SHP77 (cell line): ENCODE measurements at places on chromosomes 4 and X.

GRCh38 chr4:102322736-102323135 is 22.5 kb downstream of the SLC39A8 start:
- no peak for DNase-seq

DNA sequence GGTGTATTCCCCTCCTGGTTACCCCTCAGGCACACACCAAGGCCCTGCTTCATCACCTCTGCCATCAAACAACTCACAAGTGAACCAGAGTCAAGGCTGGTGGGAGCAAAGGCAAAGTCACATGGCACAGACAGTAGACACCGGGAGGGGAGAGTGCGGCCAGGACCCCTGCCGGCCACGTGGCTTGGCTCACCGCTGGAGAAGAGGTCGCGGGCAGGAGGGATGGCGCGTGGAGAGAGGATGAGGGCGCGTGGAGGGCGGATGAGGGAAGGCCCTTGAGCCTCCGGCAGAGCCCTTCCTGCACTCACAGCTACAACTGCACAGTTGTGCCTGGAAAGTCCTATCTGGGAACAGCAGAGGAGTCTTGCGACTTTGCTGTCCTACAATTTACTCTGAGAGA is 104.2 kb upstream of the ADRA2C start:
- DNase-seq, result no peak

- no peak for DNase-seq
Measured at GRCh38 chrX:130691576-130691975, 211.4 kb downstream of the ENOX2 start.

- DNase-seq, result no peak
Measured at GRCh38 chr4:21638171-21638725, 310.3 kb downstream of the KCNIP4 start.

GRCh38 chr4:39763714-39764572 is 66.0 kb downstream of the UBE2K start:
- no peak for DNase-seq

DNA sequence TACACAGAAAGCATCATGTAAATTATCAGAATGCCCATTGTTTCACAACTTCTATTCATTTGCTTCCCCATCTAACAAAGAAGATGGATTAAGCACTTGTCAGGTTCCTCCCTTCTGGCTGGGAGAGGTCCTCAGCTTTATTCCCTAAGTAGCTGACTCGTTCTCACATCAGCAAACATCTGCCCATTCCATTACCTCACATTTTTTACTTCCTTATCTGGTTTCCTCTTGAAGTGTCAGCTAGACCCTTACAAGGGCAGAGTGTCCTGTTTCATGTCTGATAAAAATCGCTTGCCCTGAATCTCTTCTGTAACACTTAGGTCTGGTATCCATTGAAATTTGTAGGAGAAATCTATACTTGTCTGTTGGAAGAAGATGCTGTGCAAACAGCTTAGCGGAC is 34.7 kb downstream of the TMPRSS11A start:
- no peak for DNase-seq

DNA sequence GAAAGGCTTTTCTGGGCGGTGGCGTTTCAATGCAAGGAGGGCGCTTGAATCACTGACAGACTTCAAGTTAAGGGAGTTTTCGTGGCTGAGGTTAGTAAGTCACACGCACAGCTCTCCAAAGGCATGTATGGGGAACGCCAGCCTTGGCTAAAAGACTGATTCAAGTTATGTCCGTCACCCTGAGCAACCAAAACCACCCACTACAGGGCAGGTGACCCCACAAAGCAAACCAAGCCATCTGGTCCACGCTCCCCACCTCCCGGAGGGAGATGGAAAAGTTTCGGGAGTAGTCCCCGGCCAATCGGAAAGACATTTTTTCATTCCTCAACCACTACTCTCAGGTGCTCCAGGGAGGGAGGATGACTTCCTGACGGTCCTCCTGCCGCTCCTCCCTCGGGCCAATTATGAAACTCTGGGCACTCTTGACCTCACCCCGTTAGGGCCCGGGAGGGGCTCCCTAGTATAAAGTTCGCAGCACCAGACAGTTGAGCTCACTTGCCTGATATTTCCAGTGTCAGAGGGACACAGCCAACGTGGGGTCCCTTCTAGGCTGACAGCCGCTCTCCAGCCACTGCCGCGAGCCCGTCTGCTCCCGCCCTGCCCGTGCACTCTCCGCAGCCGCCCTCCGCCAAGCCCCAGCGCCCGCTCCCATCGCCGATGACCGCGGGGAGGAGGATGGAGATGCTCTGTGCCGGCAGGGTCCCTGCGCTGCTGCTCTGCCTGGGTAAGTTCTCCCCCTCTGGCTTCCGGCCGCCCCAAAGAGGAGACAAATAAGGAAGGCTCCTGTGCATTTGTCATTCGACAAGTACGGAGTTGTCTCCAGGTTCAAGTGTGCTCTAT is at the start of gene EREG:
Gene EREG, plus strand, starts transcription at position 494 of the 840 bp plus-strand sequence. Its CDS starts 164 bp downstream, at position 658.
- DNase-seq, result no peak

- DNase-seq, result no peak
Measured at GRCh38 chrX:24175276-24175675, 25.7 kb downstream of the ZFX start.

GRCh38 chr4:184895012-184895695 is 69.4 kb upstream of the ACSL1 start:
- DNase-seq, result no peak

DNA sequence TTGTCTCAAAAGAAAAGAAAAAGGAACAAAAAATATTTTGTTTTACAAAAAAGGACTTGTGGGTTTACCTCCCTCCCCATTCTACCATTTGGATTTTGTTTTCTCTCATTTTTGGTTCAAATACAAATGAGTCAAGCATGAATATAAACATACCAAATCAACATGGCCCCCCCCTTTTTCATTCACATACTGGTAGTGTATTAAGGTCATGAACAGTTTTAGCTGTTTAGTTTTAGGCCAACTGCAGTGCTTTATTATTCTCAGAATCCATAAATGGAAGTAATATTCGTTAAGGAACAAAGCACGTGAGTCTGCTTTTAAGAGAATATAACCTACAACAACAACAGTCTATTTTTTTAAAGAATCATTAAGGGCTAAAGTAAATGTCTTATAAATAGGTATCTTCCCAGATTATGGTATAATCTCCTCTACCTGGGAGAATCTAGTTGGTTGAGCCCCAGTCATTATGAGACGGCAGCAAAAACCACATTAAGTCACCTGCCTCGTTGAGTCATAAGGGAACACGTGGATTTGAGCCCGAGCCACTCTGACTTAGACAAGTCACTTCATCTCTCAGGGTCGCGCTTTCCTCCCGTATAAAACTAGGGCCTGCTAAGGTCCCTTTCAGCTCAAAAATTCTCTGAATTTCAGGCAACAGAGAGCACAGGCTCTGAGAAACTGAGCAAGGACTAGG is 26.7 kb downstream of the BCLAF3 start:
- no peak for DNase-seq

- no peak for DNase-seq
Measured at GRCh38 chrX:139538907-139539790, 8.6 kb downstream of the F9 start.

GRCh38 chr4:173801876-173802661 is 272.0 kb upstream of the HAND2 start:
- no peak for DNase-seq

GRCh38 chr4:185956544-185956940 is 112.4 kb upstream of the TLR3 start:
- no peak for DNase-seq

GRCh38 chrX:3631196-3631595 is 82.3 kb downstream of the PRKX start:
- no peak for DNase-seq

GRCh38 chr4:20430259-20430941 is 178.7 kb downstream of the SLIT2 start:
- no peak for DNase-seq

- DNase-seq, result no peak
Measured at GRCh38 chr4:37715889-37716402, 29.8 kb upstream of the RELL1 start.

GRCh38 chrX:10971176-10971575 is 140.0 kb upstream of the HCCS start:
- no peak for DNase-seq

DNA sequence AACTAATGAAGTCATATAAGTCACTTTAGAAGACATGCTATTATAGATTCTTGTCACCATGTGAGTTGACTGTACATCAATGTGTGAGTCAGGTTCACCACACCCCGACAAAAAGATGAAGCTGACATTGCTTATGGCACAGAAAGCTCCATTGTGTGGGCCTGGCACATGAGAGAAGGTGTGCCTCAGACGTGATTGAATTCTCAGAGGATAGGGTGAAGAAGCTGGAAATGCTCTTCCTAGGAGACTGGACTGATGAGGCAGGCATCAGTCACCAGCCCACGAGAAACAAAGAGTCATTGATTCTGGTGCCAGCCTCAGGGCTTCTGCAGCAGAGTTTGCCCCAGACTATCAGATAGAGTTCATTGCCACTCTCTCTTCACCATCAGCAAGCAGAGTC is 35.9 kb upstream of the LRAT start:
- DNase-seq, result no peak

DNA sequence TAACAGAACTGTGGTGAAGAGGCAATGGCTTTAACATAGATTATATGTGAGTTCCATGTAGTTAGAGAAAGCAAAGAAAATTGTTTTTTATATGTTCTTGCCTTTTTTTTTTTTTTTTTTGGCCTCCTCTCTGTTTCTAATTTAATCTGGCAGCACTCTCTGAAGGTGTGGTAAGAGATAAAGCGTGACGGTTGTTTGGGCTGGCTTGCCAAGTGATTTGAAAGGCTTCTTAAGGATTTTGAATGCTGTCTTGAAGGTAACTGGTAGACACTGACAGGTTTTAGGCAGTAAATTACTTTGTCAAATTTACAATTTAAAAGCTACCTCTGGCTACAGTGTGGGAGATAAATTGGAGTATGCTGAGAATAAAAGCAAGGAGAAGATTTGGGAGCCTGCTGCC is 269.3 kb upstream of the HS3ST1 start:
- no peak for DNase-seq

DNA sequence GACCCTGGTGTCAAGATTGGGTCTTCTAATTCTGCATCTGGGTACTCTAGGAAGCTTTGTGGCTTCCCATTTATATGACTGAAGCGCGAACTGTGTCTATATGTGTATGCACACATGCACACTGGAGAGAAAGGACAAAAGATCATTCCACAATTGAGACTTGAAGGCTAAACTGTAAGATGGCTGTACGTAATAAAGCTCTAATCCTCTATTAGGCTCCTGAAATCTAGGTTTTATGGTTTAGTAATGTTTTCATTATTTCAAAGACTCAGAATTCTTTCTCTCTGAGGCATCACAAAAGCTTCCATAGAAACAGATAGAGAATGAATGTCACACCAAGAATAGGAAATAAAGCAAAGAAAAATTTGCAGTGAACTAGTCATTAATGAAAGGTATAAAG is 320.7 kb upstream of the FTHL17 start:
- DNase-seq, result no peak

- DNase-seq, result no peak
Measured at GRCh38 chr4:98181809-98182208, 38.5 kb upstream of the STPG2 start.

DNA sequence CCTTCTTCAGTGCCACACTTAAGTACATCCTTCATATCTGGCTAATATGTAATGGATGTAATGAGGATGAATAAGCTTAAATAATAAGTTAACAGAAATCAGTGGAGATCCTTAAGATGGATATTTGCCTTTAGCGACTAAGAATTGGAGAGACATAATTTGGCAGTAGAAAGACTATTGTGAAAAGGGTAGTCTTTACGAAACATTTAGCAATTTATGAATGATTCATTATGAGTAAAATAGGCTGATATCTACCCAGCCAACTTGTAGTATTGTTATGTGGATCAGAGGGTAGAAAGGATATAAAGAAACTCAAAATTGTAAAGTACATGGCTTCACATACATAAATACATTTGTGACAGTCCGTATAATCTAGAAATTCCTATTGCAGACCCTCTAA is 2371.8 kb downstream of the PCDH7 start:
- no peak for DNase-seq

DNA sequence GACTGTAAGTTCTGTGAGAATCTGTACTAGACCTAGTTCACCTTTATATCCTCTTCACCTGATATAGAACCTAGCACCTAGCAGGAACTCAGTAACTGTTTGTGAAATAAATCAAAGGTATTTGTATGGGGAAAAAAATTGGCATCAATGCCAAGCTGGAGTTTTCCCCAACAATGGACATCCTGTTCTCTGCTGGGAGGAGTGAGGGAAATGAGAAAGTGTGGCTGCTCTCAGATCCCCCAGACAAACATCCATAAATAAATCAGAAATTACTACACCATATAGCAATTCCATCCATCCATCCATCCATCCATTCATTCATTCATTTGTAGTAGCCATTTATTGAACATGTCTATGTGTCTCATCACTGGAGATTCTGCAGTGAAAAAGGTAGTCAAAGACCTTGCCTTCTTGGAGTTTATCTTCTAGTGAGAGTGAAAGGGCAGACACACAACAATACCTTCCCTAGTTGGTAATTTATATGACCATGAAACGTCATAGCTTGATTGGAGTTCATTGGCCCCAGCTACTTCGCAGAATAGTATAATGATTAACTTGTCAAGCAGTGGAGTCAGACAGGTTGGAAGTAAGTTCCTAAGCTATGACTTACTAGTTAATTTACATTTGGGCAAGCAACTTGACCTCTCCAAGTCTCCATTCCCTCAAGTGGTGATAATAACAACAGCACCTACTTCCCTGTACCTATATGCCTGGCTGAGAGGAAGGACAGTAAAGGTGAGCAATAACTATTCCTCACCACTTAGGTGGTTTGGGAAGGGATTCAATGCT is 98.7 kb upstream of the KIT start:
- DNase-seq, result no peak

GRCh38 chrX:136738049-136738729 is 42.5 kb downstream of the ARHGEF6 start:
- no peak for DNase-seq

- peak; percentile 14 for DNase-seq
Measured at GRCh38 chrX:107429090-107429489, 20.4 kb upstream of the FRMPD3 start.

DNA sequence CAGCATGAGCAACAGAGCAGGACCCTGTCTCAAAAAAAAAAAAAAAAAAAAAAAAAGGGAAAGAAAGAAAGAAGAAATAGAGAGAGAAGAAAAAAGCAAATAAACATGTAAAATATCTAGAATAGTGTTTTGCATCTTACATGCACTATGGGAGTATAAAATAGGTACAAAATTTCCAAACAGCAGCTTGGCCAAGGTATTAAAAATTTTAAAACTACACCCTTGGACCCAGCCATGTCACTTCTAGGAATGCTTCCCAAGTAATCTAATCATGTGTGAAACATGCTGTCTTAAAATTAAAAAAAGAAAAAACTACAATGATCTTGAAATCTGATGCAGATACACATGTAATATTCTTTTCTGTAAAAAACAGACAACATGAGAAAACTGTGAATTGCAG is 21.6 kb downstream of the IRF2 start:
- no peak for DNase-seq

DNA sequence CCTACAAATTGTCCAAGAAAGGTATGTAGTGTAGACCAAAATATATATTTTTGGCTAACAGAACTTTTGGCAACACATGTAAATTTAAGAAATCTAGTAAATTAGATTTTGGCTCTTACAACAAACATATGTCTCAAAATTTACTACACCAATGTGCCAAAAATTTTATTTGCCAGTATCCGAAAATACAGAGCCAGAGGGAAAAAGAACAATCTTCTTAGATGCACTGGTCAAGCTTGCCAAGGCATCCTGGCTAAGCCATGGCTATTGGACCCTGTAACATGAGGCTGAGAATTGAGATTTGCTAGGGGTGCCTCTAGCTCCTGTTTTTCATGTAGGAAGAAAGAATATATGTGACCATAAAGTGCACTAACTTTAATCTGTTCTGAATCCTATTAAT is 91.8 kb downstream of the GABRG1 start:
- DNase-seq, result no peak

GRCh38 chrX:15497865-15498264 is 2.7 kb upstream of the BMX start:
- DNase-seq, result peak; percentile 34
